ENCODE measurements at places on chromosomes 5 and 9. TPM values are rescaled to one million over a fixed set of nuclear protein-coding genes. Genes with fewer than 3 reads are reported as not detected.

- DNase-seq, result no peak
These were observed 22.7 kb upstream of the COL5A1 start for GRCh38 chr9:134618833-134619447.

GRCh38 chr5:34034534-34035327, 8.3 kb downstream of the C1QTNF3 start:
- DNase-seq, result no peak

- DNase-seq, result peak; percentile 67
These were observed 17.1 kb downstream of the SCAI start for GRCh38 chr9:125126019-125126746.

The PCDHA6 gene
- total RNA-seq, result not detected

- no peak for DNase-seq
These were observed 48.6 kb downstream of the CYSTM1 start for GRCh38 chr5:140223567-140223966.

GRCh38 chr9:21982861-21983560, 11.2 kb downstream of the CDKN2A start:
- DNase-seq, result no peak

- no peak for DNase-seq
These were observed 16.2 kb downstream of the PGGT1B start for GRCh38 chr5:115246361-115246991.

- no peak for DNase-seq
These were observed 109.0 kb downstream of the MLLT3 start for GRCh38 chr9:20513126-20513913.

- no peak for DNase-seq
These were observed 188.7 kb downstream of the GADD45G start for GRCh38 chr9:89793551-89793950.

- no peak for DNase-seq
These were observed 32.4 kb downstream of the HOMER1 start for GRCh38 chr5:79481574-79481973.

DNA sequence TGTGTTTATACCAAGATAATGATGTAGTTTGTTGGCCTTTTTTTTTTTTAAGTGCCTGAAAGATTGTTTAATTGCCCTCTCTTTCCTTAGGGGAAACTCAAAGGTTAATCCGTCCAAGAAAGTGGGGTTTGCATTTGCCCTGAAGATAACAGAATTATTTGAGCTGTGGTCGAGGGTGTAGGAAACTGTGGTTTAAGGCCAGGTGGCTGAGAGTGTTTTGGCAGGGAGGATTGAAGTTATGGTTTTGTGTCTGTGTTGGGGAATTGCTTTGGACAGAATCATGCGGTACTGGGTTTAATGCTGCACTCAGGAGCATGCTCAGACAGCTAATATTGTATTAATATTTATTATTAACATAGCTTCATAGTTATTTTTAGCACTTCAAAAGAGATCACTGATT, 509.8 kb downstream of the EBF1 start:
- DNase-seq, result no peak

- DNase-seq, result no peak
These were observed 33.7 kb downstream of the GPR21 start for GRCh38 chr9:123067136-123067535.

DNA sequence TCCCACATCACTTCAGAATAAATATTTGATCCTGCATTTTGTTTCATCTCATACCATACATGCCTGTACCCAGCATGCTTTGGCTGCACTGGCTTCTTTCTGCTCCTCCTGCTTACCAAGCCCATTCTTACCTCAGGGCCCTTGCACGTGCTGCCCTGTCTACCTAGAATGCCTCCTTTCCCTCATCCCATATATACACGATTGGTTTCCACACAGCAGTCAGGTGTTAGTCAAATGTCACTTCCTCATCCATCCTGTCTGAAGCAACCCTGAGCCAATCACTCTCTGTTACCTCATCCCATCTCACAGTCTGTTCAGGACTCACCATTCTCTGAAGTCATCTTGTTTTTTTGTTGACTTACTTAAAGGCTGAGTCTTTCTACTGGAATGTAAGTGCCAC, 30.3 kb downstream of the CAST start:
- DNase-seq, result no peak

GRCh38 chr9:90287567-90288274, 354.9 kb downstream of the DIRAS2 start:
- peak; percentile 19 for DNase-seq

GRCh38 chr9:79977510-79978197, 405.9 kb downstream of the TLE4 start:
- no peak for DNase-seq

DNA sequence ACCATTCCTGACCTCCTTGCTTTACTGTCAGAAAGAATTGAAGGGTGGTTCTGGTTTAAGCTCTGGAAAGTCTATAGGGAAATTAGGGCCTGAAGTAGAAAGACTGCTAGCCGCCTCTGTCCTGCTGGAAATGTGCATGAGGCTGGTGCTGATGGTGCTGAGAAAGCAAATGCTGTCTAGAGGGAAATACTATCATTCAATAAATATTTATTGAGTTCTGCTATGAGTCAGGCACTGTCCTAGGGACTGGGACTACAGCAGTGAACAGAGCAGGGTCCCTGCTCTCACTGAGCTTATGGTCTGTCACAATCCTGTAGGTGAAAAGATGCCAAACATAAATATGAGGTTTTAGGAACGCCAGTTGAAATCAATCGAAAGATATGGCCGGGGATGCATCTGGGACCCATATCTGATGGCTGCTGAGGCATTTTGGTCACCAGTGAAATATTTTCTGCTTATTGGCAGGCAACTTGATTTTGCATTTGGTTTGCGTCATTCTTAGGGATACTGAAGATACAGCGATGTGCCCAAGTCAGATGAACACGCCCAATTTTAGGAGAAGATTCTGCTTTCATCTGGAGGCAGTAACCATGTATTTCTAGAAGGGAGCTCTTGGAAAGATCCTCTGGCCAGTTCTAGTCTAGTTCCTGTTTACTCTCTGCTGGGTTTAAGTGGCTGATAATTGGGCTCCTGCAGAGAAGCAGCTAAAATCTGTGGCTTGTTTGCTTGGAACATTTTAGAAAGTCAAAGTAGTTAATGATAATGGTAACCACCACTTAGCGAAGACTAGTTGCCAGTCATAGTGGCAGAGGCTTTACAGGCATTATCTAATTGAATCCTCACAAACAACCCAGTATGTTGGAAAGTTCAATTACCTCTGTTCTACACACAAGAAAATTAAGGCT, 73.3 kb downstream of the INSYN2B start:
- no peak for DNase-seq

DNA sequence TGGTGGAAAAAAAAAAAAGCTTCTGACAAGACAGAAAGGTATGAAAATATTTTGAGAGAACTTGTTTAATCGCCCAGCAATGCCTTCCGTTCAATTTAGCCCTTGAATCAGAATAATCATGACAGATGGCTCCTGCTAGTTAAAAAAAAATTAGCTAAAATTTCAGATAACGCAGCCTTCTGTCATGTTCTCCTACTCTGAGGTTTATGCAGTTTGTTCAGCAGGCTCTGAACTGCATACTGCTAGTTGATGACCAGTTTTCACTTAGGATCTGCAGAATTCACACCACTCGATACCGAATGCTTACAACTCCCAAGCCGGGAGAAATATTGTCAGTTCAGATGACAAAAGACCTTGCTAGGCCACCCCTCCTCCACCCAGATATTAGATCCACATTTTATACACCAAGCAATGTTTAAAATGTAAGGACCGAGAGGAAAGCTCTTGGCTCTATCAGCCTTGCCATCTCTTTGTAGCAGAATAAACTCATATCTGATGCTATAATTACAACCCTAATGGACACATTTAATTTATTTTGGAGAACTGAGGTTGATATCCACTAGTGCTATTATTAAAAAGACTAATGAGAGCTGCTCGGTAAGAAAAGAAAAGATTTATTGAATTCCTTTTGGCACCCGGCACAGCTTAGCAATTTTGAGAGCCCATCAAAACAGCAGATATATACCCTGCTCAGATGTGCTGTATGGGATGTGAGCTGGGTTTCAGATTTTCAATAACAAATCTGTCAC, 322.8 kb downstream of the GLIS3 start:
- no peak for DNase-seq

DNA sequence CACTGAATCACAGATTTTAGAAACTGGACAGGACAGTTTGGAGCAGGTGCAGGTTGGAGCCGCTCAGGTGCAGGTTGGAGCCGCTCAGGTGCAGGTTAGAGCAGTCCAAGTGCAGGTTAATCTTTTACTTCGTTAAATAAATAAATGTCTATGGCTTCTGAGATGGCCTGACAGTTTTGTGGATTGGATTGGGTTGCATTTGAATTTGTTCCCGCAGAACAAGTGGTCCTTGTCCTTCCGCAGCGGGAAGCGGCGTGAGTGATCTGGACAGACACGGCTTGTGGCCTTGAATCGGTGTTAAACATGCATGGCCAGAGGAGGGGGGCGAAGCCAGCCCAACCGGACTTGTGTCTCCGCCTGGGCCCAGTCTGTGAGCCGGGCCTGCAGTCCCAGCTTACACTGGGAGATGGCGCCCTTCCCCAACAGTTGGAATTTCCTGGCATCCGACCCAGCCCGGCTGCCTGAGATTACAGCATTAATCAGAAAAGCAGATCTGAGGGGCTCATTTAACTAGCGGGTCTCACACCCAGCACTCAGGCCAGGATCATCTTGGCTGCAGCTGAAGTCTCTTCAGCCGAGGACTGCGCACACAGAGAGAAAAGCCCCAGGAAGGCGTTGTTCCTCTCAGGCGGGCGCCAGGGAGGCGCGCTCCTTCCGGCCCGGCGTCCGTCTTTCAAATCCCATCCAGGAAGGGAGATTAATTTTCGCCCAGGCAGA, 1.5 kb upstream of the OLFM1 start:
- DNase-seq, result peak; percentile 2

GRCh38 chr9:94079236-94079635, 5.0 kb upstream of the PTPDC1 start:
- no peak for DNase-seq

DNA sequence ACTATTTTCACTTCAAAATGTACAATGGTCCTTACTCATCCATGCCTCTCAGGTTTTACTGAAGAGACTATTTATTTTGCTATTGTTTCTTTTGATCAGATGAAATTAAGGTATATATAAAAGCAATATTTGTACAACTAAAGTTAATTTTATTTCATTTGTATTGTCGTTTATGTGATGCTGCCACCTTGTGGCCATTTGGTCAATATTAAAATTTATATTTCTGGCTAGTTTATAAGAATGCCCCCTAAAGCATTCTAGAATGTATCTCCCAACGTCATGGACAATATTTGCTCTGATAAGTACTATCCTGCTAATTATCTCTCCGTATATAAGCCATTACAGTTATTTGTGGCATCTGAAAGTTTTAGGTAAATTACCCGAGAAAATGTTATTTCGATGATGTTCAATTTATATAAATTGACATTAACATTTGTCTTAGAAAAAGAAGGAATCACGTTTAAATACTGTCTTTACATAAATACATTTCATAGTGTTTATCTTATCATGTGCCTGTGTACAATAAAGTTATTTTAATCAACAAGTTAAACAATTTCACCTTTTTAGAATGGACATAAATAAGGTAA, 680.0 kb downstream of the TAF11L14 start:
- no peak for DNase-seq

- DNase-seq, result no peak
These were observed 232.1 kb downstream of the SH3GL2 start for GRCh38 chr9:17810728-17811571.

The CHSY3 gene
- 2.5 TPM for total RNA-seq

- DNase-seq, result no peak
These were observed 113.2 kb downstream of the EGFLAM start for GRCh38 chr5:38371596-38371995.

DNA sequence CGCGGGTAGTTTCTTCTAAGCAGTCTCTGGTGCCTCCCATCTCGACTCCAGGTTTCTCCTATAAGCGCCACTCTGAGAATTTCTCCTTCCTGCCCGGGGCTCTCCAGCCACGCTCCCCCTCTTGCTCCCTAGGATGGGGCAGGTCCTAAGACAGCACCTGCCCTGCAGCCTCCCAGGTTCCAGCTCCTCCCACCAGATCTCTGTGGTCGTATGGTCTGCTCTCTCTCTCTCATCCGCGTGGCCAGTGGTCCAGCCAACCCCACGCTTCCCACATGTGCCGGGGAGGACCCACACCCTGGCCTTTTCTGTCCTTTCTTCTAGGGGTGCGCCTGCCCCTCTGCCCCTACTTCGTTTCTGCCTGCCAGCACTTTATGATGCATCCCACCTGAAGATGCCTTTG, 40.5 kb downstream of the MVB12B start:
- DNase-seq, result no peak

DNA sequence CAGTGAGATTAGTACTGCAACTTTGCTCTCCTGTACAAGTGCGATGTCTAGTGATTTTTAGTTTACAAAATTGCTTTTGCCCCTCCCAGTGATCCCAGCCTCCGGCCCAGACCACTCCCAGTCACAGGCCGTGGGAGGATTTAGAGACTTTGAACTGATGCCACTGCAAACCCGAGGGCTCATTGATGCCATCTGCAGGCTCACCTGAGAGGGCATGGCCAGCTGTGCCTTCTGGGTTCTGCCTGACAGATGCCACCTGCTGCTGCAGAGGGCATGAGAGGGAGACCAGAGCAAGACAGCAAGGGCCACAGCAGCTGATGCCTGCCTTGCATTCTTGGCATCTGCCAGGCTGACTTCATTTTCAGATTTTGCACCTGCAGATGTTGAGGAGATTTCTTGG, 593.8 kb downstream of the CDK5RAP2 start:
- DNase-seq, result no peak

The PCDH12 gene
- total RNA-seq, result under 0.01 TPM

The ORM2 gene
- total RNA-seq, result not detected

GRCh38 chr5:98771382-98772109, 1.9 kb upstream of the RGMB start:
- DNase-seq, result peak; percentile 79

DNA sequence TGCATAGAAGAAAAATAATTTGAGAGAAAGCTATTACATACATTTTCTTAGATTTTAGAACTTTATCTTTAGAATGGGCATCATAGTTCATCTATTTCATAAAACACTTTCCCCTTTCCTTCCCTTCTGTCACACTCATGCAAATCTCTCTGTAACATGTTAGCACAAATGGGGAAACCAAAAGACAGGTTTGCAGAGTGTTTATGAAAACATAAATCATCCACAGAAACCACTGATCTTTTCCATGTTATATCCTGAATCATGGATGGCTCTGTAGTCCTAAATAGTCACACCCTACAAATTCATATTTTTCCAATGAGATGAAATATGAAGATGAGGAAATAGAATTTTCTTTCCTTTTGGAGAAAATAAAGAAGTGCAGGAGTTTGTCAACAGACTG, 122.9 kb upstream of the PTGER4 start:
- DNase-seq, result no peak

GRCh38 chr5:169873642-169874041, 106.7 kb downstream of the INSYN2B start:
- no peak for DNase-seq

The SAXO1 gene
- total RNA-seq, result not detected

- no peak for DNase-seq
These were observed 5.4 kb upstream of the LCN15 start for GRCh38 chr9:136769710-136770191.

DNA sequence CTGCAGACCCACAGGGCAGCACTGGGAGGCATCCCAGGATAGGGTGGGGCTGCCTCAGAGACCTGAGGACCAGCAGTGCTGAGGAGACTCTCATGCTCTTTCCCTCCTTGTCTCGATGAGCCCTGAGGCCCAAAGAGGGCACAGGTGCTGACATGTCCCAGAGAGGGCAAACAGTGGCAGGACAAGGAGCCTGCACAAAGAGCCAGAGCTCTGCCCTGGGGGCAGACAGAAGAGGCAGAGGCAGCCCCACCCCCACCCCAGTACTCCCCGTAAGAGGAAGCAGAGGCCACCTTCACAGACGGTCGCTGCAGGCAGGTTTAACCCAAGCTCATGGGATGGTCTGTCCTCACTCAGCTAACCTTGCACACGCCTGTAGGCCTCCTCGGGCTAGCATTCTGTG, 29.4 kb upstream of the TTLL11 start:
- DNase-seq, result no peak

- no peak for DNase-seq
These were observed 1.0 kb downstream of the GGTA1 start for GRCh38 chr9:121498487-121499176.
